ENCODE measurements at places on chromosomes 6 and 20. TPM values are rescaled to one million over a fixed set of nuclear protein-coding genes. Genes with fewer than 3 reads are reported as not detected.

- DNase-seq = no peak
Observed at GRCh38 chr6:4979426-4979825, 24.4 kb downstream of the RPP40 start.

The LPA gene
- 0.51 TPM for polyA plus RNA-seq

DNA sequence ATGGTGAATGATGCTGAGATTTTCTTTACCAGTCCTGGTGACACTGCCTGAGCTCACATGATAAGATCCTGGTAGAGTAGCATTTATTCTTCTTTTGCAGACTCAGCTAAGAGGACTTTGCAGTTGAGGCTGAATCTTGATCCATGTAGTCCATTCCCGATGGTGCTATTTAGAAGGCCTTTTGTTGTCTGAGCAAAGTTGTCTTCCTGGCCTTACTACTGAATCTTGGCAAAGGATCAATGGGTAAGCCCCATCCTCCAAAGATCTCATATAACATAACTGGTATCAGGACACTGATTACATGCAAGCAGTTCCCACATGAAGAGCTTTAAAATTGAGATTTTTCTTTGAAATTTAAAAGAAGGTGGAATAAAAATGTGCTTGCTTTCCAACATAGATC is 291.6 kb downstream of the SOX4 start:
- DNase-seq = no peak

- DNase-seq = no peak
Observed at GRCh38 chr20:19981031-19981451, 36.1 kb upstream of the NAA20 start.

DNA sequence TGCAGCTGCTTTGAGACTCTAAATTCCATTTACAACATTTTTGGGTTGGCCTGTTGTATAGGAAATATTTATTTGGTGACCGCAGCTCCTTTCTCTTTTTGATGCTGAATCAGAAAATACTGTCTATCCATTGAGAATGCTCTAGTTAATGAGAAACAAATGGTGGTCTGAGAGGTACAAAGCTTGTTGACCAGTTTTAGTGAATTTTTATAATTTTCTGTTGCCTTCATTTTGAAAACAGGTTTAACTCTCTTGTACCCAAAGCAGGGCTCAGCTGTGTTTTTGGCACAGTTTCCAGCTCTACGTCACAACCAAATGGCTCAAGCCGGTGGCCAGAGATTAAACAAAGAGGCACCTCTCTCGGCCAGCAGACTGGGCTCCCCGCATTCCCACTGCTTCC is 113.2 kb downstream of the FNDC1 start:
- DNase-seq = no peak

GRCh38 chr6:67640484-67640883 is 994.6 kb upstream of the ADGRB3 start:
- DNase-seq = no peak

The WFDC12 gene
- not detected for polyA plus RNA-seq

GRCh38 chr6:21886542-21887151 is 293.1 kb downstream of the SOX4 start:
- DNase-seq = no peak

- no peak for DNase-seq
Observed at GRCh38 chr6:111580826-111581505, 24.7 kb downstream of the TRAF3IP2 start.

- no peak for DNase-seq
Observed at GRCh38 chr6:170416303-170416702, 109.7 kb downstream of the FAM120B start.

GRCh38 chr20:24866008-24866407 is 83.1 kb upstream of the CST7 start:
- DNase-seq = no peak

DNA sequence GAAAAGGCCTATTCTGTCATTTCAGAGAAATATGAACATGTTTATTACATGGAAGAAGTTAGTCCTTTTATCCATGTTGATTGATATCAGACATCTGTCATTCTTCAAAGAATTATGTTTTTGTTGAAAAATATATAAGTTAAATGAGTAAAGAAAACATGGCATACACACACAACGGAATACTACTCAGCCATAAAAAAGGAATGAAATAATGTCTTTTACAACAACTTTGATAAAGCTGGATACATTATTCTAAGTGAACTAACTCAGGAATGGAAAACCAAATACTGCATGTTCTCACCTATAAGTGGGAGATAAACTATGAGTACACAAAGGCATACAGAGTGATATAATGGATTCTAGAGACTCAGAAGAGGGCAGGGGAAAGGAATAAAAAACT is 9.3 kb downstream of the FKBP5 start:
- DNase-seq = no peak

DNA sequence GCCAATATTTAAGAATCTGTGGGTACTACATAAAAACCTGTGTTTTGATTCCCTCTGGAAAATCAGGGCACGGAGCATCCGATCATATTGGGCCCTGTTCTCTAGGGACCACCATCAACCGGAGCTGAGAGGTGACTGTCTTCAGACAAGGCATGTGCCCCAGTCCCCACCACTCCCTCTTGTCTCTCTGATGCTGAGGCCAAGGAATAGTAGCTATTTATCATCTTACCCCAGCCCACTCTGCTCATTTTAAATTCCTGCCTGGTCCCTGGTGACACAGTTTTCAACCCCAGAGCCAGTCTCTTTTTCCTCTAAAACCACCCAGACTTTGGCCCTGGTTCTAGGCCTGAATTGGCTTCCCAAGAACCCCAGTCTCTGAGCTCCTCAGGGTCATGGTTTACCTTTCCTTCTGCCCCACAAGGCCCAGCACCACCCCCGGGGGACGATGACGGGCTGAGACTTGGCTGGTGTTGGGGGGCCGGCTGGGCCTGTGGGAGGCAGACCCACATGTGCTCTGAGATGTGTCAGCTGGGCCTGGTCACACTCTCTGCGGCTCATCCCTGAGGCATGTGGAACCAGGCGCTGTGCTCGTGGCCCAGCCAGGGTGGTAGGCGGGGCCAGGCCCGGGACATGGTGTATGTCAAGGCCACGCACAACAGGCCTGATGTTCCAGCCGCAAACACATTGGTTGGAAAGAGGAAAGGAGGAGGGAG is 114.4 kb downstream of the CEBPB start:
- DNase-seq = peak; percentile 83

GRCh38 chr20:1711826-1712601 is 54.4 kb upstream of the SIRPG start:
- DNase-seq = no peak

DNA sequence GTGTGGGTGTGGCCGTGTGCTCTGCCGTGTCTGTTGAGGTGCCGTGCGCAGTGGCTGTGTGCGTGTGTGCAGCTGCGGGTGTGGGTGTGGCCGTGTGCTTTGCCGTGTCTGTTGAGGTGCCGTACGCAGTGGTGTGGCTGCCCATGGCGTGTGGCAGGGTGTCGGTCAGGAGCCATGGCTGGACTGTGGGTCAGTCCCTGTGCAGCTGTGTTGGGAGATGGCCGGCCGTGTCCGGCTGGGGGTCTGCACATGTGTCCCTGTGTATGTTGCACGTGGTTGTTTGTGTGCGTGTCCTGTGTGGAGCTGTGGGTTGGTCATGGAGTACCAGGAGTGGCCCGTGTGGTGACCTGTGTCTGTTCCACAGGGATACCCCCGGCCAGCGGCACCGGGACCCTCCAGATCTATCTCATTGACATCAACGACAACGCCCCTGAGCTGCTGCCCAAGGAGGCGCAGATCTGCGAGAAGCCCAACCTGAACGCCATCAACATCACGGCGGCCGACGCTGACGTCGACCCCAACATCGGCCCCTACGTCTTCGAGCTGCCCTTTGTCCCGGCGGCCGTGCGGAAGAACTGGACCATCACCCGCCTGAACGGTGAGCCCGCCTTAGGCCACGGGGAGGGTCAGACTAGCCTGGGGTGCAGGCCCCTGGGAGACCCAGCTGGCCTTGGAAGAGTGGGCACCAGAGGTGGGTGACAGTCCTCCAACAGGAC is 137.7 kb downstream of the TAF4 start:
- DNase-seq = no peak

The PPP1R3G gene
- 0.18 TPM for polyA plus RNA-seq

The EDN1 gene
- polyA plus RNA-seq = 40.7 TPM

GRCh38 chr20:11832851-11833250 is 84.8 kb upstream of the BTBD3 start:
- no peak for DNase-seq

- DNase-seq = peak; percentile 67
Observed at GRCh38 chr6:99521633-99522151, 6.5 kb upstream of the USP45 start.

- no peak for DNase-seq
Observed at GRCh38 chr6:134984821-134985220, 34.9 kb upstream of the ALDH8A1 start.

DNA sequence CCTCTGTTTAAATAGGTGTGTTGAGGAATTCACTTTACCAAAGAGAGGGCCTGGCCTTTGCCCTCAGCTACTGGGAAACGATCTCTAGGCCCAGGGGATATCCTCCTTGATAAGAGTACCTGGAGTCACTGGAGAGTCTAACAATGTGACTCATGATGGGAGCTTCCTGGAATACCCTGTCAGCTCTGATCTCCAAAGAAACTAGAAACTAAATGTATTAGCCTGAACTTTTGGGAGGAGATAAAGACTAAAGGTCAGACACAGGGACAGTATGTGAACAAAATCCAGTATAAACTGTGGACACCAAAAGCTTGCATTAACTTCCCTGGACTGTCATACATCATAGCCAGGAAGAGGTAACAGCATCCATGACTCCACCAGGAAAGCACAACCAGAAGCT is 148.5 kb downstream of the RNGTT start:
- DNase-seq = peak; percentile 5

DNA sequence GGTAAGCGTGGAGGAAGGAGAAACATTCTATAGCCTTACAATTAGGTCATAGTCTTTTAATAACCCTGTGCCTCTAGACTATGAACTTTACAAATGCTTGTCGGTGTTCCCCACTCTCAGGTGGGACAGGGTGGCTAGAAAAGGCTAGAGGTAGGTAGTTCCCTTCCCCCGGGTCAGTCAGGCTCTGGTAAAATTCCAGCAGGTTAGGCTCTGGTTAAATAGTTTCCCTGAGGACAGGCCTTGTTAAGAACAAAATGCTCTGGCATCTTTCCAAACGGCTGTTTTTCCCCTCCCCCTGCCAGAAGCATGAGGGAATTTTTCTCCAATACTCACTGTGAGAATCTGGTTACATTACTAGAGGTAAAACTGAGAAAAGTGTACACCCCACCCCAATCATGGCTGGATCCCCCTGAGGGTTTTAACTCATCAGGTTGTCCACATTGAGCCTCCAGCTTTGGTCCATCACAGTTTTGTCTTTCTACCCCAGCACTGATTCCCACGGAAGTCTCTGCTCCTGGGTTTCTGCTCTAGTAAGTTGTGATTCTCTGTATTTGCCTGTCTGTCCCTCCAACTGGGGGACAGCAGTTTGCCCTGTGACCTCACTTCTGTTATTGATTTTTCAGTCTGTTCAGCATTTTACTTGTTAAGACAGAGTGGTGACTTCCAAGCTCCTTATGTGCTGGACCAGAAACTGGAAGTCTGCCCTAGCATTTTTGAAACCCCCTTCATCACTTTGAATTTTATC is 84.7 kb upstream of the ADGRF1 start:
- peak; percentile 70 for DNase-seq

- no peak for DNase-seq
Observed at GRCh38 chr6:54206510-54206909, 95.3 kb downstream of the MLIP start.

GRCh38 chr6:7157752-7158616 is 50.2 kb downstream of the RREB1 start:
- no peak for DNase-seq

- no peak for DNase-seq
Observed at GRCh38 chr6:31474871-31475286, 23.1 kb upstream of the MICB start.

- DNase-seq = no peak
Observed at GRCh38 chr6:20542927-20543602, 8.8 kb downstream of the CDKAL1 start.

DNA sequence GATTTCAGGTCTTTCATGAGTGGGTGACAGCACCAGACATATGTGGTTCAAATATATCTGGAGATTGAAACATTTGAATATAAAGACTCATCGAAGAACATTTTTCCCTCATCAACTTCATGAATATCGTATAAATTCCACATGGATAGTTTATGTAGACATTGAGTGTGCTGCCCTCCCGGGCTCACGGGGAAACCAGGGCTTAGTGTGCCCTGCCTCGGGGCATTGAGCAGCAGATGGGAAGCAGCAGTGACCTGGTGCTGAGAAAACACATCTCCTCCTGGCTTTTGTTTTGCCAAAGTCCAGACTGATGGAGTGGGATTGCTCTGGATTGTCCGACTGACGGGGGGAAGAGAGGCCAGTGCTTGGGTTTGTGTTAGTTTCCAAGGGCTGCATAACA is 17.8 kb upstream of the SLC2A12 start:
- DNase-seq = no peak

- no peak for DNase-seq
Observed at GRCh38 chr6:72081871-72082270, 195.5 kb downstream of the RIMS1 start.

- no peak for DNase-seq
Observed at GRCh38 chr20:12790859-12791258, 217.9 kb upstream of the SPTLC3 start.

GRCh38 chr6:10463491-10464481 is 48.9 kb upstream of the TFAP2A start:
- no peak for DNase-seq

The VSX1 gene
- not detected for polyA plus RNA-seq

- no peak for DNase-seq
Observed at GRCh38 chr20:12466915-12467314, 541.9 kb upstream of the SPTLC3 start.

The LAMP5 gene
- not detected for polyA plus RNA-seq

DNA sequence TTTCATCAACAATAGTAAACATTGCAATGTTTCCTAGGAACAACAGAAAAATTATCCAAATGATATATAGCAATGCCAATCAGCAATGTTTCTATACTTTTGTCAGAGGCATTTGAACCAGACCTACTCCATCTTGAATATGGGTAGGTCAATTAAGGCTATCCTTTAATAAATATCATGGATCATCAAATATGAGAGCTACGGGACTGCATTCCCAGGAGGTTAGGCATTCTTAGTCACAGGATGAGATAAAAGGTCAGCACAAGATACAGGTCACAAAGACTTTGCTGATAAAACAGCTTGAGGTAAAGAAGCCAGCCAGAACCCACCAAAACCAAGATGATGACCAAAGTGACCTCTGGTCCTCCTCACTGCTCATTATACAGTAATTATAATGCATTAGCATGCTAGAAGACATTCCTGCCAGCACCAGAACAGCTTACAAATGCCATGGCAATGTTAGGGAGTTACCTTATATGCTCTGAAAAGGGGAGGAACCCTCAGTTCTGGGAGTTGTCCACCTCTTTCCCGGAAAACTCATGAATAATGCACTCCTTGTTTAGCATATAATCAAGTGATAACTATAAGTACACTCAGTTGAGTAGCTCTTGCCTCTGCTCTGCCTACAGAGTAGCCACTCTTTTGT is 8.6 kb upstream of the SERPINB6 start:
- DNase-seq = no peak

The TAF11 gene
- 38.6 TPM for polyA plus RNA-seq

- DNase-seq = no peak
Observed at GRCh38 chr6:29974901-29975560, 32.7 kb downstream of the HLA-A start.

GRCh38 chr6:147184379-147184778 is 19.8 kb upstream of the STXBP5 start:
- no peak for DNase-seq

The LGSN gene
- polyA plus RNA-seq = 0.73 TPM

Measured in hepatocyte (in vitro differentiated cells).